ENCODE measurements at places on chromosomes 5 and 9.

- DNase-seq, result no peak
Observed at GRCh38 chr9:119829186-119829585, 460.0 kb upstream of the BRINP1 start.

DNA sequence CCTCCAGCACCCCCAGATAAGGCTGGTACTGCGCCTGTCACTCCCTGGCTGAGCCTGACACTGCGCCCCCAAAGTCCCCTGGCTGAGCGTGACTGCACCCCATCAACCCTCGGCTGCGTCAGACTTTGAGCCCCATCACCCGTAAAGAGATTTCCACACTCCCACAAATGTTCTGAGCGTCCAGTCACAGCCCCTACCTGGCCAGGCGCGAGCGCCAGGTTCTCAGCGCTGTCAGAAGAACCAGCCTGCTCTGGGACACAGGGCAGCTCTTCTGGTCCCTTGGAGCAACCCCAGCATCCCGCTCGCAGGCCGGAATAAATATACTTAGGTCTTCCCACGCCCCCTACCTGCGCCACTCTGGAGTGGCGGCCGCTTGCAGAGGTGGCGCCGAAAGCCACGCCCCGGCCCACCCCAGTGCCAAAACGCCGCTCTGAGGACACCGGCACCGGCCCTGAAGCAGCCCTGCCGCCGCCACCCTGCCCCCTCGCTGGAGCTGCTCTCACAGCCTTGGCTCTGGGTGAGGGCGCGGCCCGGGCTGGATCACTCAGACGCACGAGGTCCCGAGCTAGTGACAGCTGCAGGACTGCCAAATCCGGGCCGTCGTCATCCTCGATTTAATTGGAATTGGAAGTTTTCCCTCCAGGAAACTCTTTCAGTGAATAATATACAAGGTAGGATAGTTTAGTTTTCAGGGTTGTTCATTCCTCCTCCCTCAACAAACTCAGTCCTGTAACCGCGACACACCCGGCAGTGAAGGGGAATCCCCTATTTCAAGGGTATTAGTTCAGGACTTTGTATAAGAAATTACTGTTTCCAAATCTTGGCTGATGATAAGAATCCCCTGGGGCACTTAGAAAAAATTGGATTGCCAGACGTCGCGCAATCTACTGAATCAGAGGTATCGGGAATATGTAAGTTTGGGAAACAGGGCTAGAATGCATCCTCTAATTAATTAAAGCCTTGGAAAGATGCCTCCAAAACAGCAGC is 1.2 kb upstream of the CEMIP2 start:
- DNase-seq, result peak; percentile 93

DNA sequence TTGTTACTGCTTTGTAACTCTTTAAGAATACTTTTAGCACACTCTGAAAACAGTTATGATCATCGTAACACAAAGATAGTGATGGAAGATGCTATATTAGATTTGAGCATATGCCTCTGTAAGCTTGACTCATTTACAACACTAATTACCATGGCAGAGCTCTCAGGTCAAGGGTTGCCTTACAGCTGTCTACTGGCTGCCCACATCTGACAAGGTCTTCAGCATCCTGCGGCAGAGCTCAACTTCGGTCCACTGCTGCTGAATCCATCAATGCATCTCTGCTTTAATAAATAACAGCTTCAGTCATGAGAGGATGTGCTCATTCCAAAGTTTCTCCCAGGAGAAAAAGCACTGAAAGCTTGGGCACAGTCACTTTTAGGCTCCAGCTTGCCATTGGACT is 449.4 kb downstream of the RASEF start:
- no peak for DNase-seq

- no peak for DNase-seq
Observed at GRCh38 chr5:42596817-42597216, 159.8 kb upstream of the CCDC152 start.

- no peak for DNase-seq
Observed at GRCh38 chr9:137045294-137046087, 486 bp downstream of the NPDC1 start.

DNA sequence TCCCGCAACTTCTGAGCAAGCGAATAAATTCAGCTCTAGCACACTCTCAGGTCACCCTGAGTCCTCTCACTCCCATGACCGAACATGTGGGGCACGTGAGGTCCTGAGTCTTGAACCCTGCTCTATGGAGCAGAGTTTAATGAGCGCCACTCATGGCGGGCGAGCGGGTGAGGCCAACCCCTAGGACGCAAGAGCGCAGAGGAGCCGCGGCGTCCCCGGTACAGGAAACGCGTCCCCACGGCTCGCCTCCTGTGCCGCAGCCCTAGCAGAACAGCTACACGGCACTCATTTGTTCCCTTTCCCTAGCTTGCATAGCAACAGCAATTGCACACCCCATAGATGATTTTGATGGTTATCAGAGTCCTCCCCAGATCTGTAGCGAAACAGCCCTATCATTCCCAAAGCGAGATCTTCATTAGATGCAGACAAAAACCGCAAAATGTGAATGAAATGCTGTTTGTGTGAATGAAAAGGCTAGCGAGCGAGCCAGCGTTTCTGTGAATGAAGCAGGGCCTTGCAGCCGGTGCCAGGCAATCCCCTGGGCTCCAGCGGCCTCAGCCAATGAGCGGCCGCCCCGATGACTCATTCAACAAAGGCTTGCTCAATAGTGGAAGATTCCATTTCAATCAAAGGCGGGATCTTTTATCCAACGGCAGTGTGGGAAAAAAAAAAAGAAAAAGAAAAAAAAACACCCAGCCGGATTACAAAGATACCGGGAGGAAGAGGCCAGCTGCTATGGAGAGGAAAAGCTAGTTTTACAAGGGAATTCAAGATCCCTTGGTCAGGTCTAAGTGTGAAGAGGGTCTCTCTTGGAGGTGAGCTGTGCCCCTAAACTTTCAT is 1.5 kb upstream of the SHC3 start:
- DNase-seq, result peak; percentile 93

GRCh38 chr9:92988215-92988768 is 41.0 kb downstream of the FGD3 start:
- no peak for DNase-seq

DNA sequence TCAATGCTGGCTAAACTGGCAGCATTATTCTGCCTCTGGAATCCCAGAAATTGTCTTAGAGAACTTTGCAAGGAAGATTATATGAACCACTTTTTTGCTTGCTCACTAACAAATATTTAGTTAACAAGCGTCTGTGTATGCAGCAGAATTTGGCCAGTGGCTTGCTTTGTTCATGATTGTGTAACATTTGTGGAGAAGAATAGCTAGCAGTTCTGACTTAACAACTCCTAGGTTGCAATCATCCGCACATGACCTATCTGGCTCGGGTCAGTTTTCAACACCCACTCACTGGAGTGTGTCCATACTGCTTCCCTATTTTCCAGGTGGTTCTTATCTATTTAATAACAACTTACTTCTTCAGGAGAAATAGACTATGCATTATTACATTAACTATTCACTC is 98.5 kb downstream of the SNX18 start:
- peak; percentile 69 for DNase-seq

- no peak for DNase-seq
Observed at GRCh38 chr9:87749335-87750035, 23.6 kb downstream of the CTSL start.

GRCh38 chr5:154409230-154409840 is 36.5 kb upstream of the SAP30L start:
- DNase-seq, result peak; percentile 58

DNA sequence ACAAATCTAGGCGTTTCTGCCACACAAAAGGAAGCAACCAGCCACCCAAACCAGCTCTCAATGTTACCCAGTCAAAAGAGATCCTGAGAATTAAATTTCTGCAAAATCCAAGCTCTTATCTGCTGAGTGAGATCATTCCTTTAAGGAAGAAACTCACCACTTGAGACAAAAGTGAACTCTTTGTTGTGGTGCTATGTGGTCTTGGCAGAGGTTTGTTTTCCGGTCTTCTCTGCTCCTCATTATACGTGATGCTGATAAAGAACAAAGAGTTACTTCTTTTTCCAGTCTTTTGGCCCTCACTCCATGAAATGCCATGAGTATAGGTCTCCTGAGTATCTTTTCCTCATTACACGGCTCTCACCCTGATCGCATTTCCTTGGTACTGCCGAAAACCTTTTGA is 82.1 kb downstream of the PRKACG start:
- no peak for DNase-seq

- no peak for DNase-seq
Observed at GRCh38 chr9:91223000-91223399, 138.7 kb downstream of the AUH start.

DNA sequence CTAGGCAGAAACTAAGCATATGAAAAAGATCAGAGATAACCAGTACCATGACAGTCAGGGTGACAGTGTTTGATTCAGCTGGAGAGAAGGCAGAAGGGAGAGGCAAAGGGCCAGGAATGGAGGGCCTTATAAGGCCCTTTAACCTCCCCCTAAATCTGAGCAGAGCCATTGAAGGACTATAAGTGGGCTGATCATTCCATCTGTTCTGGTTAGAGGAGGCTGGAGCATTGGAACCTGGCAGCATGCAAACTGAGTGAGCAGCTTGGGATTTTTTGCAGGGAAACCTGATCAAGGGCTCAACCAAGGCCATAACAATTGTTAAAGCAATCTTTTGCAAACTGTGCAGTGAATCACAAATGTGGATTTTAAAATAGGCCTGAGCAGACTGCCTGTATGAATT is 174.5 kb upstream of the DAP start:
- no peak for DNase-seq

DNA sequence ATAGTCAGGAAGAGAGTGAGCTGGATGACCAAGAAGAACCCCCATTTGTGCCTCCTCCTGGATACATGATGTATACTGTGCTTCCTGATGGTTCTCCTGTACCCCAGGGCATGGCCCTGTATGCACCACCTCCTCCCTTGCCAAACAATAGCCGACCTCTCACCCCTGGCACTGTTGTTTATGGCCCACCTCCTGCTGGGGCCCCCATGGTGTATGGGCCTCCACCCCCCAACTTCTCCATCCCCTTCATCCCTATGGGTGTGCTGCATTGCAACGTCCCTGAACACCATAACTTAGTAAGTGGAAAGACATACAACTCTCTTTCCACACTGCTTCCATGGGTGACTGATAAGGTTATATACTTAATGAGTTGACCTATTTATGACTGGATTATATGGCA is 51.5 kb downstream of the RAB14 start:
- no peak for DNase-seq

- no peak for DNase-seq
Observed at GRCh38 chr9:129375845-129376244, 197.8 kb upstream of the IER5L start.

DNA sequence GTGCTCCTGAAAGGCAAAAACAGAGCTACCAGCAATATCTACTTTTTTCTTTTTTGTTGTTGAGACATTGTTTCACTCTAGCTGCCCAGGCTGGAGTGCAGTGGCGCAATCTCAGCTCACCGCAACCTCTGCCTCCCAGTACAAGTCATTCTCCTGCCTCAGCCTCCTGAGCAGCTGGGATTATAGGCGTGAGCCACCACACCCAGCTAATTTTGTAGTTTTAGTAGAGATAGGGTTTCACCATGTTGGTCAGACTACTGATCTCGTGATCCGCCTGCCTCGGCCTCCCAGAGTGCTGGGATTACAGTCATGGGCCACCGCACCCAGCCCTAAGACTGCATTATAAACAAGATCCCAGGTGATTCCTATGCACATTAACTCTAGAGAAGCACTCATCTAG is 17.0 kb downstream of the PLPP1 start:
- no peak for DNase-seq

DNA sequence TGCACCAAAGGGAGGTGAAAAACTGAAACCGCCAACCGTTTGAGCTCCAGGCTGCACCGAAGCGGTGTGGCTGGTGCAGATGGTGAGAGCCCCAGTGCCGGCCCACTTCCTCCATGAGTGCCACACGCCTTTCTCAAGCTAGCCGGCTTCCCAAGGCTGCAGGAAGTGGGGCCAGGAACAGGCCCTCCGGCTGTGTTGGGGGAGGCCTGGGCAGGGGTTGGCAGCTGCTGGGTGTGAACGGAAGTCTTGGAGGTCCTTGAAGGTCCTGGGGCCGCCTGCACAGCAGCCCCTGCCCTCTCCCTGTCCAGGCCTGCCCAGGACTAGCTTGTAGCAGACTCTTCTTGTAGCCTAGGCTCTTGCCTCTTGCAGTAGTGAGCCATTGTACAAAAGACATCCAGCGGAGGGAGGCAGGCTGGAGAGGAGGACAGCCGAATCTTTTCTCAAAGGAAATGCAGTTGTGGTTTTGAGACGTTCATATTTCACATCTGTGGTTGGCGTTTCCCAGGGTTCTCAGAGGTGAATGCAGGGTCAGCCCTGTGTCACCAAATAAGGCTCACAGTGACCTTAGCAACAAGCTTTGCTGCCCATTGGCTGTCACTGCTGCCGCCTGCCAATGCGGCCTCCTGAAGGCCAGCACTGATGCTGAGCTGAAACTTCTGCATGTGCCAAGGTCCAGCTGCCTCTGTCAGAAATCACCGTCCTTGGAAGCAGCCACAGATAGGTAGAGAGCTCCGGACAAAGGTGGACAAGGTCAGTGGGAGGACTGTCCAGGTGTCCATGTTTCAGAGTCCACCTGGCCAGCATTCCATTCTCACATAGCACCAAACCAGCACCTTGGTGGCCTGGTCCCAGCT is 23.9 kb downstream of the IRF1 start:
- DNase-seq, result no peak

- DNase-seq, result no peak
Observed at GRCh38 chr5:20262896-20263295, 274.9 kb upstream of the CDH18 start.

DNA sequence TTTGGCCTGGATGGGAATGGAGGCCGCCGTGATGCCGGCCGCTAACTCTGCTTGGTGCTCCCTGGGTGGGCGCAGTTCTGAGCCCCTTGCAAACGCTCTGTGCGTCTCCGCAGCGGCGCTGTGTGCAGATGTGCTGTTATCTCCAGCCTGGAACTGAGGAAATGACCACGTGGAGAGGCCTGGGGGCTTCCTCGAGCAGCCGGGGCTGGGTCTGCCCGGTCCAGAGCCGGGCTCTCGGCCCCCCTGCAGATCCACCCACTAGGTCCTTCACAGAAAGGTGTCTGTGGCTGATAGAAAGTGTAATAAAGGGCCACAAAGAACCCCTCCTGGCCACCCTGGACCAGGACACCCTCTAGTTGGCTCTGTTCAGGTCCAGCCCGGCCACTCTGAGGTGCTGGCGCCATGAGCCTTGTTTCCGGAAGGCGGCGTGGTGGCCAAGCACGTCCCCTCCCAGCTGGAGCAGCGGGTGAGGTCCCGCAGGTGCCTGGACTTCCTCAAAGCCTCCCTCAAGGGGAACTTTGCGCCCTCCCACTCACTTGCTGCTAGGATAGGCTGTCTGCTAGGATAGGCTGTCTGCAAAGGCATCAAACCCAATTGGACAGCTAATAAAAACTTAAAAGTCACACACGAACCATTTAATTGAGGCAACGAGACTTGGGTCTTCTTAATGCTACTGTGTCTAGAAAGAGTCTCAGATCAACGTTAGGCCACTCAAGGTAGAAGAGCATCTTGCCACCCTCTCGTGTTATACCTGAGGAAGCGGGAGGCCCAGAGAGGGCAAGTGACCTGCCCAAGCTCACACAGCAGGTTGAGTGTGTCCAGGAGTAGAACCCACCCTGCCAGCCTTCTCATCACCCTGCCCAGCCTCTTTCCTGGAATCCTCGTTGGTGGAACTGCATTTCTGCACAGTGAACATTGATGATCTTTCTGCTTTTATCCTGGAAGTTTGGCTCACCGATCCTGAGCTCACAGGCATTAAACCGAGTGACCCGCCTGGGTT is 109.3 kb upstream of the FCN2 start:
- no peak for DNase-seq

Data from suprapubic skin (tissue), 4 donors.